ENCODE measurements at places on chromosomes 5 and 9.

DNA sequence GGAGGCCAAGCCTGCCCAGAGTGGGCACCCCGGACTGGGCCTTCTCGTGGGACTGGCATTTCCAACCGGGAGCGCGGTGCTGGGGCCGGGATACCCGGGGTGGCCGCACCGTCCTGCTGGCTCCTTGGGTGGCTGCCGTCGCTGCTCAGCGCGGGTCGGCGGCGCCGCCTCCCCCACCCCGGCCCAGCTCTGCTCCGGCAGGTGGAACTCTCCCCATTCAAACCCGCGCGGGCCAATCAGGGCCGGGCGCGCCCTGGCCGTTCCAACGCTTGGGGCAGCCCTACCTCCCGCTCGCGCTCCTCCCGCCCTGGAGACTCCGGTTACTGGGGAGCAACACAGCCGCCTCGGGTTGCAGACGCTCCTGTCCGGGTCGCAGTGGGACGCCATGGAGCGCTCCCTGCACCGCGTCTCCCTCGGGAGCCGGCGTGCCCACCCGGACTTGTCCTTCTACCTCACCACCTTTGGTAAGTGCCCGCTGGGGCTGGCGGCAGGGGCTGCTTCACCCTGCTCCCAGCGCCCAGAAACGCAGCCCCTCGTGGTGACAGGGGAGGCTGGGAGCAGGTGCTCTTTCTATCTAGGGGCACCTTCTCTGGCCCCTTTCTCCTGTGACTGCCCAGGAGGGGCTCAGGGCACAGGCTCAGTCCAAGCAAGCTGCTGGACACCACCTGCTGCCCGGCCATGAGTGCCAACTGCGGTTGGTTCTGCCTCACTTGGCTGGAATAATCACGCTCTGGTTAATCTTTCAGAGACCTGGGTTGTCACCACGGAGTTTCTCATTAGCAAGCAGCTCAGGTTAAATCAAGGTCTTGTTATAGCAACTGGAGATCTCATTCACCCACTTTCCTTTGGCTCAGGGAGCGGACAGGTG is at the start of gene RGS3:
Gene RGS3 (plus strand): TSS at position 310 of the 868 bp plus-strand sequence. CDS start 76 bp downstream, at position 386.
- peak; percentile 8 for DNase-seq

- no peak for DNase-seq
These were observed 544 bp downstream of the ADAMTS6 start for GRCh38 chr5:65481171-65481581.

DNA sequence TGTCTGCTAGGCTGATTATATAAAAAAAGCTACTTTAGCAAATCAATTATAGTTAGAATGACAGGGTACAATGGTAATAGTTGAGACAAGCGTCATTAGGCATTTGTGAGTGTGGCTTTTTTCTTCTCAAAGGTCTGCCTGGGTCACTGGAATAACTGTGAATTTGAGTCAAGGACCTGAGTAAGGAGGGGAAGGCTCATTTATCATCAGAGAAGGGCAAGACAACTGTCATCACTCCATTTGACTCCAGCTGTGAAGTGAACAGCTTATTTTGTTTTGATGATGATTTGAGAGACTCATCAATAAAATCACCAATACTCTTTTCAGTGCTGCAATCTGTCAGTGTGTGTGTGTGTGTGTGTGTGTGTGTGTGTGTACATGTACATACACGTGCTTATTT is 118.6 kb downstream of the MAT2B start:
- DNase-seq = no peak

GRCh38 chr9:131539223-131539923 is 6.0 kb upstream of the PRRT1B start:
- no peak for DNase-seq

DNA sequence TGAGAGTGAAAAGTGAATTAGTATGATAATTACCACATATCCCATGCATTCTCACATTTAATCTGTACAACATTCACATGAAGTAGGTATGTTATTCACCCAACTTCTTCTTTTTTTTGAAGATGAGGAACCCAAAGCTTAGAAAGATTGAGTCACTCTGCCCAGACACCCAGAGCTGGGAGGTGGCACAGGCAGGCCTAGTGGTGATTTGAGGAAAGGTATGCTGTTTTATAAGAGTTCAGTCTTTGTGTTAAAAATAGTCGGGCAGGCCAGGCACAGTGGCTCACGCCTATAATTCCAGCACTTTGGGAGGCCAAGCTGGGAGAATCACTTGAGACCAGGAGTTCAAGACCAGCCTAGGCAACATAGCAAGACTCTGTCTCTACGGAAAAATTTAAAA is 285.3 kb downstream of the NR3C1 start:
- DNase-seq = no peak

- DNase-seq = no peak
These were observed 63.6 kb downstream of the PTCD2 start for GRCh38 chr5:72383726-72384125.

GRCh38 chr5:111505096-111505495 is 7.2 kb downstream of the STARD4 start:
- no peak for DNase-seq

GRCh38 chr5:106600803-106601202 is 1069.9 kb downstream of the EFNA5 start:
- no peak for DNase-seq

DNA sequence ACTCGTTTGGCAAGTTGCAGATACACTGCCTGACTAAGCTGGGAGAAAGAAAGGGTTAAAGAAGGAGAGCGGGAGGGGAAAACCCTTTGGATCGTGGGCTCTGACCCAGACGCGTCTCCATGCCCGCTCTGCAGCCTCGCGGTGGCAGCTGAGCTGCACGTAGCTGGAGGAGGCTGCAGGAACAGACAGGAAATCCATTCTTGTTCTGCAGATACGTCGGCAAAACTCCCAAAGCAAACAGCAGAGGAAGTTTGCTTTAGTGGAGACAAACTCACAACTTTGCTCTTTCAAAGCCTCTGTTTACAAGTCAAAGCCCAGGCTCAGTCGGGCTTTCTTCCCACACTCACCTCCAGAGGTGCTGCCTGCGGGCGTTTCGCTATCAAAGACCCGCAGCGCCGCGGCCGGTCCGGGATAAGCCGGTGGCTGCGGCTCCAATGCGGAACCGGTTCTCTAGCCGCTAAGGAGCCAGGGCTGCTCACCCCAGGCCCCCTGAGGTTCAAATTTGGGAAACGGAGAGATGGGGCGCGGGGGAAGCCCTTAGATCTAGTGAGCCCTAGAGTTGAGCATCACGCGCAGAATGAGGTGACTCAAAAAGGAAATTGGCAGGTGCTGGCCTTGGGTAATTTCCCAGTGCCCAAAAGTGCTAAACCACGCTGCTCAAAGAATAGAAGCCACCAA is 60.7 kb downstream of the MAT2B start:
- DNase-seq = no peak

DNA sequence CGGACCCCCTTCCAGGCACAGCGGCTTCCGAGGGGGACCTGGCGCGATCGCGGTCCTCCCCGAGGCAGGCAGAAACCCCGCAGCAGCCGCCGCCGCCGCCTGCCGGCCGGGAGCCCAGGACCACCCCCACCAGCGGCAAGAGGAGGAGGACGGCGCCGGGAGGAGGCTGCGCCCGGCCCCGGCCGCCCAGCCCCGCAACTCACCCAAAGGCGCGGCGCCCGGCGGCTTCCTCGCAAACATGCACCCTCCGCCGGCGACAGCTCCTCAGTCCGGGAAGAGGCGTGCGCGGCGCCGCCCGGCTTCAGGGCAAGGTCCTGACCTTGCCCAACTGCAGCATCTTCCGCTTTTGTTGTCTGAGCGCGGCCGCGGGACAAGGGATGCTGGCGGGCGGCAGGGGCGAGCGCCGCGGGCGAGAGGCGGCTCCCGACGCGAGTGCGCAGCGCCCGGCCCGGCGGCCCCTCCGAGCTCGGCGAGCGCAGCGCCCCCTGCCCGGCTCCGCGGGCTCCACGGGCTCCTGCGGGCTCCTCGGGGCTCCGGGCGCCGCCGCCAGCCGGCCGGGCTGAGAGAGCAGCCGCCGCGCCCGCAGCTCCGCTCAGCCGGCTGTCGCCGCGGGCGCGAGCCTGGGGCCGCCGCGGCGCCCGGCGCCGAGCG is 507 bp downstream of the CTNND2 start:
- no peak for DNase-seq

DNA sequence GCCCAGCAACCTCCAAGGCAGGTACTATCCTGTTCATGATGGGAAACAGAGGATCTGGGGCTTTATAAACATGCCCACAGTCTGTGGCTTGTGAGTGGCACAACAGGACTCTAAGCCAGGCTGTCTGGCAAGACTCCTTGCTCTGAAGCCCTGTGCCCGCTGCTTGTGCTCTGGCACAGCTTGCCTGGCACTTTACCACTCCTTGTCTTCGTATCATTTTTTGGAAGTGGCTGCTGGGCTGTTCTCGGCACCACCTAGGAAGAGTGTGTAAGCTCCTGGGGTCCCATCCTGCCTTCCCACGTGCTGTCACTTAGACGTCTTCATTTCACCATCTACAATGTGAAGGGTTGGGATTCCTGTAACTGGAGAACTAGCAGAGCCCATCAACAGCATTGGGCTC is 59.3 kb upstream of the GLRX start:
- DNase-seq = no peak

DNA sequence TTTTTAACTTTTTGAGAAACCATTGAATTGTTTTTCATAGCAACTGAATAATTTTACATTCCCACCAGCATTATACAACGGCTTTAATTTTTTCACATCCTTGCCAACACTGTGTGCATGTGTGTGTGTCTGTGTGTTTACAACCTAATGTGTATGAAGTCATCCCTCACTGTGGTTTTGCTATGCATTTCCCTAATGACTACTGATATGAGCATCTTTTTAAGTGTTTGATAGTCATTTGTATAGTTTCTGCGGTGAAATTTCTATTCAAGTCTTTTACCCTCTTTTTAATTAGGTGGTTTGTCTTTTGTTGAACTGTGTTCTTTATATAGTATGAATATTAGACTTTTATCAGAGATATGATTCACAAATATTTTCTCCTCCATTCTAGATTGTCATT is 263.1 kb upstream of the COX7C start:
- no peak for DNase-seq

DNA sequence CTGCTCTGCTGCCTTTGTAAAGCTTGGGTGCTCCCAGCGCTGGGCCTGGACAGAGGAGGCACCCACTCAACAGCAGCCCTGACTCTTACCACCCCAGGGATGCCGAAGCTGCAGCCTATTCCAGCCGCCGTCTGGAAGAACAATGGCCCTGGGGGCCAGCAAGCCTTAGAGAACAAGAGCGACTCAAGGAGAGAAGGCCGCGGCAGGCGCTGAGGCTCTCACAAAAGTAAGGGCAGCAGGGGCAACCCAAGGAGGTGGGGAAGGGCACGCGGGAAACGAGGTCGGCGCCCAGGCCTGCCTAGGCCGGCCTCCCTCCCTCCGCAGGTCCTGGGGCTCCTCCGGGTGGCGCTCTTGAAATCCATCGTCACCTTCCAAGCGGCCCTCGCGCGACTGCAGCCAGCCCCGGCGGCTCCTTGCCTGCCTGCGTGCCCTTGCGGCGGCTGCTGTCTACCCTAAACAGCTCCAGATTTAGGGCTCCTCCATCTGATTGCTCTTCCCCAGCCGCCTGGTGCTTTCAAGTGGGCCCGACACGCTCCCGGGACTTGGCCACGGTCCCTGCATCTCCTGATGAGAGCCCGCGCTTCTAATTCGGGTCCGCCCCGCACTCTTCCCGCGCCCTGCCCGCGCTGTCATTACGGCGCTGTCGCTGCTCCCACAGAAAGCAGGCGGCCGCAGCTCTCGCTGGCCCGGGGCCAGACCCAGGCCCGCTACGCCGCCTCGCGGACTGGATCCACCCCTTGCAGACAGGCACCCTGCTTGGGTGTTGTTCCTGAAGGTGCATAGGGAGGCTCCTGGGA is 213.3 kb downstream of the SEMA6A start:
- DNase-seq = no peak

- no peak for DNase-seq
These were observed 173.6 kb downstream of the GAPVD1 start for GRCh38 chr9:125434986-125435775.

DNA sequence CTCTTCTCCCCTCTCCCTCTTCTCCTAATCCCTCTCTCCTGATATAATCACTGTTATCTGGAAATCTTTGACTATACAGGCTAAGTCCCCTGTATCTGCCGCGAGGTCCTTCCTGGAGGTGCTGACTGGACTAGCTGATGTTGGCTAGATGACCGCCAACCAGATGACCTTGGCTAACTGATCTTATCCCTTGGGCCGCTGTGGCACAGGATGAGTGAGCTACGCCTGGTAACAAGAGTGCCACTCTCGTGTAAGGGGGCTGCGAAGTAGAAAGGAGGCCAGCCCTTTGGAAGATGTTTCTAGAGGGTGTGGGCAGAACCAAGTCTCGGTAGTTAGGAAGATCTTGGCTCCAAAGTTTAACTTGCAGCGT is 345 bp upstream of the PRRC1 start:
- DNase-seq = no peak

GRCh38 chr9:19999491-20000057 is 210.7 kb upstream of the SLC24A2 start:
- DNase-seq = no peak

GRCh38 chr5:149829954-149830353 is 99.8 kb downstream of the PPARGC1B start:
- DNase-seq = no peak

- no peak for DNase-seq
These were observed 10.0 kb downstream of the ENC1 start for GRCh38 chr5:74630453-74631066.

GRCh38 chr9:79574136-79574535 is 2.4 kb downstream of the TLE4 start:
- no peak for DNase-seq

- DNase-seq = no peak
These were observed 184.1 kb downstream of the CCDC192 start for GRCh38 chr5:127887282-127887681.

DNA sequence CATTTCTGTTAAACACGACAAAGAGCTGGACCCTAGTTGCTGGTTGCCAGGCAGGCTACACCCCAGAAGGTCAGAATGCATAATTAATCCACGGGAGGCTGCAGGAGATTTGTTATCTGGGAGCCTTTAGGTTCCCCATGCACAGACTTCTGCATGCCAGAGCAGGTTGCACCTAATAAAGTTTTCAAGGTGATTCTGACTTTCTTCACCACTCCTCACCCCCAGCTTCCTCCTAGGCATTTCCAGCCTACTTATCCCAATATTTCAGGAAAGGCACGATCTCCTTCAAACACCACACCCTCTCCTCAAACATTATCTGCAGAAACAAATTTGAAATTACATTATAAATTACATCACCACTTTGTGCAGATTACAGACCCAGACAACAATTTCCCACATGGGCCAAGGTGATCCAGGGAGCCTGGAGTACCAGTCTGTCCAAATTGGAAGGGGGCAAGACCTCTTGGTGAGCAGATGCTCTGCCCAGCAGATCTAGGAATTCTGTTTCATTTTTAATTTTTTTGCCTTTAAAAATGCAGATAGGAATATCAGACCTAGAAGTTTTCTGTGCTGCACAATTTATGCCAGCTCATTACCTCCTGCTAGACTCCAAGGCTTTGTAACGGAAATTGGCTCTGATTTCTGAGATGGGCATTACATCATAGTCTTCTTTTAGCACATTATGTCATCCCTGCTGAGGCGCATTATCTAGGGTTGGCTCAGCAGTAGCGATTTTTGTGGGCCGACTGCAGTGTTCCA is 363.4 kb upstream of the SLC30A5 start:
- DNase-seq = no peak

DNA sequence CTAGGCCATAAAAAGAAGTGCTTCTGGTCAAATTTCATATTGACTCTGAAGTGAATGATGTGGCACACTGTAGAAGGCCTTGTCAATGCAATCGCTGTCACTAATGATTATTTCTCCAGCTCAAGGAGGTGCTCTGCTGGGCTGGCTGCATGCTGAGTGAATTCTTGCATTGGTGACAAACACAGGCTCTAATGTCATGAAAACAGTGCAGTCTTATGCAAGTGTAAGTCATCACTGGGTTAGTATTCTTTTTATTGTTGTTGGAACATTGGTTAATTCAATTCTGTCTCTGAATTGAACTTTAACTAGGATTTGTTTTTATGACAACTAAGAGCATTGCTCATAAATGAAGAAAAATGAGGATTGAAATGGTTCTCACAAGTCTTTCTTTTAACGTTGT is 57.3 kb upstream of the CD180 start:
- no peak for DNase-seq

All from NCI-H1417 treated with DMSO at 0.1 percent for 48 hours (cell line).